Stimulated activated CD8-positive, alpha-beta memory T cell treated with anti-CD3 and anti-CD28 coated beads, Interleukin-7, amount 100 ng/mL, for 4 hours (primary cell): ENCODE measurements at places on chromosomes 7 and 10.

GRCh38 chr7:64938540-64938939 lies 35.5 kb downstream of the ZNF273 start:
- DNase-seq: no peak

DNA sequence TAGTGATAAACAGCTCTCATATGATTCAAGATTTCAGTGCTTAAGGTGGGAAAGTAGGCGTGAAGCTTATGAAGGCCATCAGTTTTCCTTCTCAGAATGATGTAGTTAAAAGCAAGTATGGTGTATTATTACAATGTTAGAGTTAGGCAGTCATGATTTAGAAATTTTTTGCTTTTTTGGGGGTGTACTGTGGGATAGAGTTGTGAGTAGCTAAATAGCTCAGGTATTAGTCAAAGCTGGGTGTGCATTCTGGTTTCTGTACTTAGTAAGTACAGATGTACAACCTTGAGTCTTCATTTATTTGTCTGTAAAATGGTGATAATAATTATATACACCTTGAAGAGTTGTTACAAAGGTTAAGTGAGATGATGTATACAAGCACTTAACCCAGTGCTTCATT lies 52.2 kb downstream of the R3HCC1L start:
- no peak for DNase-seq

DNA sequence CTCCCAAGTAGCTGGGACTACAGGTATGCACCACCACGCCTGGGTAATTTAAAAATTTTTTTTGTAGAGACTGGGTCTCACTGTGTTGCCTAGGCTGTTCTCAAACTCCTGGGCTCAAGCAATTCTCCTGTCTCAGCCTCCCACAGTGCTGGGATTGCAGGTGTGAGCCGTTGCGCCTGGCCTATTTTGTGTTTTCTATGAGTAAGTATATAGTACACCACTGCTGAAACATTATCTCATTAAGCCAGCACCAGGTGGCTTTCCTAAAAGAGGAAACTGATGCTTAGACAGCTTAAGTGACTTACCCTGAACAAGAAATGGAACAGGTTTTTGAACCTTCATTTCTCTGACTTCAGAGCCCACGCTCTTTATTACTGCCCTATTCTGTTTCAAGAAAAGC lies 7.8 kb upstream of the PTPN12 start:
- DNase-seq: no peak

GRCh38 chr7:90846192-90846591 lies 250.1 kb downstream of the CDK14 start:
- DNase-seq: no peak

DNA sequence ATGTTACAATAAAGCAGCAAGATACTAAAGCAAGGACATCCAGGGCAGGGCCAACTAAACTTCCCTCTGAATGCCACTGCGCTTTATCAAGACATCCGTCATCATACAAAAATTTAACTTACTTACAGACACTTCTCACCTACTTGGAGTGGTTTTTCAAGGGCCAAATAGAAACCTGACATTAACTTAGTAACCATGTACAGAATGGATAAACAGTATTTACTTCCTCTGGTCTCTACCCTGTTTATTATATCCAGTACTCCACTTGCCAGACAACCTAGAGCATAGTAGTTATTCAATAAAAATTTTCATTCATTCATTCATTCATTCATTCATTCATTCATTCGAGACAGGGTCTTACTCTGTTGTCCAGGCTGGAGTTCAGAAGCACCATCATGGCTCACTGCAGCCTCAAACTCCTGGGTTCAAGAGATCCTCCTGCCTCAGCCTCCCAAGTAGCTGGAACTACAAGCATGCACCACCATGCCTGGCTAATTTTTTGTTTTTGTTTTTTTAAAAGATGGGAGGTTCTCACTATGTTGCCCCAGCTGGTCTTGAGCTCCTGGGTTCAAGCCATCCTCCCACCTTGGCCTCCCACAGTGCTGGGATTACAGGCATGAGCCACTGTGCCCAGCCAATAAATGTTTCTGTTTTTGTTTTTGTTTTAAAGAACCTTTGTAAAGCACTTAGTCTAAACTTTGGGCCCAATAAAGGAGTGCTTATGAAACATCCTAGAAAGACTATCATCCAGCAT lies 19.0 kb downstream of the SMURF1 start:
- DNase-seq: no peak
